ENCODE measurements at places on chromosomes 12 and 14.

GRCh38 chr12:1639538-1639937 lies 10.5 kb downstream of the WNT5B start:
- no peak for DNase-seq

GRCh38 chr12:47779301-47779942 lies 6.4 kb downstream of the SLC48A1 start:
- DNase-seq, result peak; percentile 9

DNA sequence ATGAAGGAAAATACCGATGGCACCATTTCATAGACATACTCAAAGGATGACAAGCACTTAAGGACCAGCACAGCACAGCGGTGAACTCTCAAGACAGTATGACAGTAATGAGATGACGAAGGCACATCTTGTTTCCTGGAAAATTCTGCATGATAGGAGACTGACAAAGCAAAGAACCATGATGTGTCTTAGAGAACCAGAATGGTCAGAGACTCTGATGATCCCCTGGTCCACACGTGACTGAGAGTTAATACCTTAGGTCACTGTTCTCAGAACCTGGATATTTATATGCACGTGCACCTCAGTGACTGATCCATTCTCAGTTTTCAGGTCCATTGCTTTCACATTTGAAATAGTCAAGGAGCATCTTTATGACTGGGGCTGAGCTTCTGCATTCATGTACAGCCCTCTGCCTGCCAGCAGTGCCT lies 35.3 kb downstream of the PROX2 start:
- DNase-seq, result no peak

GRCh38 chr14:66101662-66102061 lies 384.5 kb upstream of the CCDC196 start:
- no peak for DNase-seq

GRCh38 chr14:51562816-51563215 lies 88.9 kb upstream of the FRMD6 start:
- DNase-seq, result no peak

DNA sequence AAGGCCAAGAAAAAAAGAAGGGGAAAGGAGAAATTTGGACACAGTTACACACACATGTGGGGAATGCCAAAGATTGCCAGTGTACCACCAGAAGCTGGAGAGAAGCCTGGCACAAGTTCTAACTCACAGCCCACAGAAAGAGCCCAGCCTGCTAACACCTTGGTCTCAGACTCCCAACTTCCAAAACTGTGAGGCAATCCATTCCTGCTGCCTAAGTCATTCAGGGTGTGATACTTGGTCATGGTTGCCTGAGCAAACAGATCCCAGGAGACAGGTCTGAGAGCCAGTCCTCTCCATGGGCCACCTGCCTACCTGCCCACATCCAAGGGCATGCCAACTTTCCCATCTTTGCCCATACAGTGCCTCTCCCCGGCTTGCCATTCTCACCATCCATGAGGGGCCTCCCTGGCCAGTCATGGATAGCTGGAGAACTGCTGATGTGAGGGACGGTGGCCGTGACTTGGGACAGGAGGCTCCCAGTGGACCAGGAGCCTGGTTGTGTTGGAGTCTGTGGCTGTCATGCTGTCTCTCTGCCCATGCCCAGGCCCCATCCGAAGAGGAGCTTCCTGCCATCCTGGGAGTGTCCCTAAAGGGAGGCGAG lies 198.0 kb upstream of the RTL1 start:
- no peak for DNase-seq

- no peak for DNase-seq
Observed at GRCh38 chr12:45411626-45412025, 195.7 kb downstream of the ANO6 start.

- DNase-seq, result no peak
Observed at GRCh38 chr14:83991666-83992065, 1538.3 kb upstream of the FLRT2 start.

GRCh38 chr14:54709444-54709843 lies 142.5 kb downstream of the SAMD4A start:
- no peak for DNase-seq

GRCh38 chr12:109115758-109116610 lies at the start of gene ACACB:
Gene ACACB (plus strand): TSS chr12:109116587. CDS start chr12:109139406, 22,819 bp downstream.
- no peak for DNase-seq

DNA sequence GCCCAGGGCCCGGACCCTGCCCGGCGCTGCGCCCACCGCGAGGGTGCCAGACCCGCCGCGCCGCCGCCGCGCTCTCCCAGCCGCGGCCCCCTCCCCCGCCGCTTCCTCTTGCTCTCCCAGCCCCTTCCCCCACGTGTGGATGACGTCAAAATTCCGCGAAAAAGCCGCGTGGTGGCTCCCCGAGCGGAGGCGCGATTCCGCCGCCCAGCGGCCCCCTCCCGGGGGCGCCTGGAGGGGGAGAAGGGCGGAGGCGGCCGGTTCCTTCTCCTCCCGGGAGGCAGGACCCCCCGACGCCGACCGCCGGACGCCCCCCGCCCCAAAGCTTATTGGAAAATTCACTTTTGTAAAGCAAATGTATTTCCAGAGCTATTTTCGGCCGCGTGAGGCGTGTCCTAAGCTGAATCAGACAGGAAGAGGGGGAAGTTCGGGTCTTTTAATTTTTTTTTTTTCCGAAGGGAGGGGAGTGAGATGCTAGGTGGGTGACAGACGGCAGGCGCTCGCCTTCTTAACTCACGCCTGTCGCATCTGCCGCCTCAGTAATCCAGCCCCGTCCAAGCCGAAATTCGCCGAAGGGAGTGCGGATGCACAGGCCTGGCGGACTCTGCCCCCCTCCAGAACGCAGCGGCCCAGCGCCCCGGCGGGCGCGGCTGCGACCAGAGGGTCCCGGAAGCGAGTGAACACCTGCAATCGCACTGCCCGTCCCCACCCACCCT lies 4.1 kb upstream of the CCND2 start:
- no peak for DNase-seq

- no peak for DNase-seq
Observed at GRCh38 chr12:81518638-81519037, 240.5 kb downstream of the PPFIA2 start.

GRCh38 chr12:125263385-125263784 lies 198.2 kb downstream of the AACS start:
- no peak for DNase-seq

DNA sequence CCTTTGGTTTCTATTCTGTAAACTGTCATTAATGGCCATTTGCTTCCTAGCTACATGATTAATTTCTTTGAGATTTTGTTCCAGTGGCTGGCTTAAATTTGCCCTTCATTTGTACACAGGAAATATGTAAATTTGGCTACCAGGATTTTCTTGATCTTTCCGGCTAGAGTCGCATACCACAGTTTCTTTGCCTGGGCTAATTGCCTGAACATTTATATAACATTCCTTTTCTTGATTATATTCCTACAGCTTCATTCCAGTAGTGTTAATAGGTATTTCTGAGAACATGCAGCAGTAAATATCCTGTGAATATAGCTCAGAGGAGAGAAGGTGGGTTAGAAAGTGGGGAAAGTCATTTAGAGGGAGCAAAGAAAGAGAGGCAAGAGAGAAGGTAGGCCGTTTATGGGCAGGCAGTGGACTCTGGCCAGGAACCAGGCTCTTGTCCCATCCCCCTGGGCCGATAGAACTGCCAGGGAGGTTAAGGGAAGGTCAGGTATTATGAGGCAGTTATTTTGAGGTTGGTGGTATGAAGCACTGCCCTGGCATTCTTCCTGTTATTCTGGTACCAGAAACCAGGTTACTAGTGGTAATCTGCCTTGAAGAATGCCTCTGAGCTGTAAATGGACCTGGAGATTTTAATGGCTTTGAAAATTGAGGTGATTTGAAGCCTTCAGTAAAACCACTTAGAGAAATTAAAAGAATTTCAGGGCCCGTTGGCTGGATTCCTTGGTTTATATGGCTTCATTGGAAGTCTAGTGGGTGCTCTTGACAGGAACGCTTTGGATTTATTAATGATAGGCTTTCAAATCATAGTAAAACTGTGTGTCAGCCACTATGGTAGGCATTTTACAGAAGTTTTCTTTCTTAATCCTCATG lies 4.4 kb downstream of the RNF10 start:
- no peak for DNase-seq

DNA sequence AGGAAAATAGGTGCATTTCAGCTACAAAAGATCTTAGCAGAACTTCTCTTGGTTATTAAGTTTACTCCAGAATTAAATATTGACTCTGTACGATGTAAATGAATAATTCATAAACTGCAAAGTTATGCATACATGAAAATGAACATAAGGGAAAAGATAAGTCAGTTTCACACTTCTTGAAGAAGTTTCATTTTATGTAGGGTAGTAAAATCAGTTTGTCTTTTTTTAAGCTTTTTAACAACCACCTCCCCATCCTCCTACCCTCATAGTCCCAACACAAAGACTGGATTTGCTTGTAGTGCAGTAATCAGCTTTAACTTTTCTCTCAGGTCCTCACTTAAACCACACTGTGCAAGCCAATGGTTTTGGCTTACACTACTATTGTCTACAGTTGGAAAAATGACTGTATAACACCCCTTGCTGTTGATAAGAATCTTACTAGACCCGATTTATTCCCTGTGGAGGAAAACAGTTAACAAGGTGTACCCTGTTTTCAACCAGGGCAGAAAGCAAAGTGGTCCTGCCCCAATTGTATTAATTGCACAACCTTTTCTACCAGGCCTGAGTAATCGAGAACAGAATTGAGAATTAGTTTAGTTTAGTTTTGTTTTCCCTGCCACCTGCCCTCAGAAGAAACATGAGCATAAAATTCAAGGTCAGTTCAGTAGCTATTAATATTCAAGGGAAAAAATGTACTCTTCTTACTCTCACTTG lies 44.1 kb downstream of the NIN start:
- DNase-seq, result no peak

GRCh38 chr12:48788854-48789775 lies at the start of gene ADCY6:
Gene ADCY6 (minus strand): TSS chr12:48789089. CDS start chr12:48783434, 5,655 bp downstream.
- DNase-seq, result peak; percentile 21

- no peak for DNase-seq
Observed at GRCh38 chr14:84927096-84927827, 602.7 kb upstream of the FLRT2 start.

DNA sequence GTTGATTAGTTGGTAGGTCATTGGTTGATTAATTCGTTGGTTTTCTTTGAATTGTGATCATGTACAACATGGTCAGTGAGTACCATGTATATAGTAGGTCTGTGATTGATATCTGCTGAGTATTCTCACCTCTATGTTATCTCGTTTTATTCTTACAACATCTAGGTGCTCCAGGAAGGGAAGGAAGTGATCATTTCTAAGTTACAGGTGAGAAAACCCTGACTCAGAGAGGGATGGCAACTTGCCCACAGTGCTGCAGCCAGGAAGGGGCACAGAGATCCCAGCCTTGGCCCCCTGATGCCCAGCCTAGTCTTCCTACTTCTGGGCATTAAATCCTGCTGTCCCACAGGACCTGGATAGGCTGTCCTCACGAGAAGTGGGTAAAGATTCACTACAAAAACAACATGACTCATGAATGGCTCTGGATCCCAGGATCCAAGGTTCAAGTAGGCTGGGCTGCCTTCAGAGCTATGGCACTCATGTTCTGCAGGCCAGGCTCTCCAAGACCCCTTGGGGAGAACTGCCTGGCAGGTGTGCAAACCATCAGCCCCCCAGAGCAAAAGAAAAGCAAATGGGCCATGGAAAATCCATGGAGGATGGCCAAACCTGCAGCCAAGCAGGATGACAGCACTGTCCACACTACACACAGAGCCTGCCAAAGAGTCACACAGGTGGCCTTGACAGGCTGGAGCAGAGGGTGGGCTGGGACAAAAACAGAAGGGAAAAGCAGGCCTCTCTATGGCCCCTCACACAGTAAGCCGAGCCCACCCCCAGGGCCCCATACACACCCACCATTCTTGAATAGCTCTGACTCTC lies 146.2 kb downstream of the BCL11B start:
- no peak for DNase-seq

- no peak for DNase-seq
Observed at GRCh38 chr14:77158175-77158881, 16.7 kb upstream of the ZDHHC22 start.

GRCh38 chr12:132559652-132560363 lies 50.6 kb downstream of the LRCOL1 start:
- peak; percentile 44 for DNase-seq

DNA sequence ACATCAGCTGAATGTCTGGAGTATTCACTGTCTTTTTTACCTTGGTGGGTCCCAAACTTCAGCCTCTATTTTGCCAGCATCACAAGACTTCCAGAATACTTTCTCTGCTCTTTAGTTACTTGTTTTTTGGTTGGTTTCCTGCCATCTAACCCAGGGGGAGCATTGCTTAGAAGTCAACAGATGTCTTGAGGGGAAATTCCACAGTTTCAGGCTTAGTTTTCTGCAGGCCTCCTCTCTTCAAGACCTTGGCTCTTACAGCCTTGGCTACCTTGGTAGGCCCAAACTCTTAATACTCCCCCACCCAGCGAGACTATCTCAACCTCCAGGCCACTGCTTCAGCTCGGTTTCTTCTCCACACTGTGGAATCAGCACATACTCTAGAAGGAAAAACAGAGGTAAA lies 41.7 kb downstream of the NEDD1 start:
- no peak for DNase-seq

DNA sequence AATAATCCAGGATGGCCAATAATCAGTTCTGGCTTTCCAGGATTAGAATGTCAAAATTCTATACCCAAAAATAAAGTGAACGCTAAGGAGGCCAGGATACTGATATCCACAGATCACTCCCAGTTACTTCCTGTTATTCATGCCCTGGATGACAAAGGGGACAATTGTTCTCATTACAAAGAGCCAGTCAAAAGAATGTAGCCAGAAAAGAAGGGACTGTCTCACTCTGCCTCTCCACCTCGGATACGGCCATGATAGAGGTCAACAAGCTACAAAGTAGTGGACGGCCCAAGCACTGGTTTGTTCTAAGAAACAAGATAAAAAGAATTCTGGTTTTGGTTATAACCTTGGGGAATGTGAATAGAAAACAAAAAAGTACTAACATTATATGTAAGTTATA lies 116.1 kb upstream of the ATF7IP start:
- DNase-seq, result no peak

DNA sequence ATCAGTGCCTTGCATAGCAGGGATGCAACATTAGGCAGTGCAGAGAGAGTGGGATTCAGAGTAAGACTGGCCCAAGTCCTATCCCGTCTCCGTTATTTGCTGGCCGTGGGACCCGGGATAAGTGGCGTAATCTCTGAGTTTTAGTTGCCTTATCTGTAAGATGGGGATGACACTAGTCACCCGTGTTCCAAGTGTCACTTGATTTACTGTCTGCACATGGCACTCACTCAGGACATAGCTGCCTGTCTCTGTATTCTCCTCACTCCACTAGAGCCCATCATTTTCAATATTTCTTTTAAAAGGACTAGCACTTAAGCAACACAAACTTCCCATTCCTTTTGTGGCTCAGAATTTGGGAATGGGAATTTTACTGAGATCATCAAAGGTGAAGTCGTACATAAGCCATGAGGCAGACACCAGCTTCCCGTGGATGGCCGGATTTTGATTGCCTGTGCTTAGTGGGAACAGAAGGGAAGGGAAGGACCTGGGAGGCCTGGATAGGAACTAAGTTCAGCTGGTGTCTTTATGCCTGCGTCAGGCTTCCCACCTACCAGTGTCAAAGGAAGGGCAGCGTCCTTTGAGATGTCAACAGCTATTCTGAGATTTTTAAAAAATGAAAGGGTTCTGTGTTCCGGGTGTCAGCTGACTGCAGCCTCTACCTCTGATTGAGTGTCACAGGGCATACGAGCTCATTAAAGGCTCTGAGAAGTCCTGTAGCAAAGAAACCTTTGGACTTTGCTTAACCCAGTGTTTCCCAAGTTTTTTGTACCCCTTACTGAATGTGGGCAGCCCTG lies 361.4 kb downstream of the CACNA1C start:
- no peak for DNase-seq
